Suprapubic skin (tissue), 4 donors: ENCODE measurements at places on chromosomes 7 and 10. TPM values are rescaled to one million over a fixed set of nuclear protein-coding genes. Genes with fewer than 3 reads are reported as not detected.

Gene VSTM4
- total RNA-seq: 4.4 TPM

Gene HOGA1
- total RNA-seq: 0.80 TPM

Gene LRRC17
- 1.1 TPM for total RNA-seq

Gene IGF2BP3
- total RNA-seq: not detected

Gene LIPJ
- 0.30 TPM for total RNA-seq

Gene PPP1R3C
- total RNA-seq: 7.5 TPM

- H3K27ac ChIP-seq: no peak overlapping the region
- H3K4me3 ChIP-seq: no peak overlapping the region
- no peaks in the 10 kb centered on the region for H3K27me3 ChIP-seq
- DNase-seq: no peak
Measured at GRCh38 chr10:104297697-104298660, 29.0 kb downstream of the GSTO2 start.

DNA sequence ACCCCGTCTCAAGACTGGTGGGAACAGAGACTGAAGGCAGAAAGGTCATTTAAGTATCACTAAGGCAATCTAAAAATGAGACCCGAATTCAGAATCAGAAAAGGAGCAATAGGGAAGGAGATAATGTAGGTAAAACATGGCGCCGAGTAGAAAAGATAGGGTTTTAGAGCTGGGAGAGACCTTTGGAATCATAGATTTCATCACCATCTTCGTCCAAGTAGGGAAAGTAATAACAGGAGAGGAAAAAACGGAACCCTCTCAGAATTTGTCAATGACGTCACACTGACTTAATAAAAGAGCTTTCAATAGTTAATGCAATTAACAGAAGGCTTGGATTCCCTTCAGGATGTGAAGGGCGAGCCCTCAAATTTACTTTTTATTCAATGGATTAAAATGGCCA lies 1.0 kb upstream of the UBN2 start:
- DNase-seq: no peak
- peaks cover 20% of the 10 kb centered on the region for H3K4me1 ChIP-seq
- peak overlapping the region; percentile 99 for H3K4me3 ChIP-seq
- peak overlapping the region; percentile 97 for H3K27ac ChIP-seq
- no peaks in the 10 kb centered on the region for H3K36me3 ChIP-seq
- no peaks in the 10 kb centered on the region for H3K27me3 ChIP-seq

GRCh38 chr10:103641326-103641725 lies 147.8 kb downstream of the NEURL1 start:
- no peaks in the 10 kb centered on the region for H3K36me3 ChIP-seq
- no peak for DNase-seq
- H3K4me1 ChIP-seq: peaks cover 58% of the 10 kb centered on the region
- H3K4me3 ChIP-seq: no peak overlapping the region

GRCh38 chr7:117992635-117993376 lies 119.6 kb upstream of the CTTNBP2 start:
- H3K4me1 ChIP-seq: no peaks in the 10 kb centered on the region
- H3K36me3 ChIP-seq: no peaks in the 10 kb centered on the region
- no peak overlapping the region for H3K27ac ChIP-seq
- DNase-seq: no peak

DNA sequence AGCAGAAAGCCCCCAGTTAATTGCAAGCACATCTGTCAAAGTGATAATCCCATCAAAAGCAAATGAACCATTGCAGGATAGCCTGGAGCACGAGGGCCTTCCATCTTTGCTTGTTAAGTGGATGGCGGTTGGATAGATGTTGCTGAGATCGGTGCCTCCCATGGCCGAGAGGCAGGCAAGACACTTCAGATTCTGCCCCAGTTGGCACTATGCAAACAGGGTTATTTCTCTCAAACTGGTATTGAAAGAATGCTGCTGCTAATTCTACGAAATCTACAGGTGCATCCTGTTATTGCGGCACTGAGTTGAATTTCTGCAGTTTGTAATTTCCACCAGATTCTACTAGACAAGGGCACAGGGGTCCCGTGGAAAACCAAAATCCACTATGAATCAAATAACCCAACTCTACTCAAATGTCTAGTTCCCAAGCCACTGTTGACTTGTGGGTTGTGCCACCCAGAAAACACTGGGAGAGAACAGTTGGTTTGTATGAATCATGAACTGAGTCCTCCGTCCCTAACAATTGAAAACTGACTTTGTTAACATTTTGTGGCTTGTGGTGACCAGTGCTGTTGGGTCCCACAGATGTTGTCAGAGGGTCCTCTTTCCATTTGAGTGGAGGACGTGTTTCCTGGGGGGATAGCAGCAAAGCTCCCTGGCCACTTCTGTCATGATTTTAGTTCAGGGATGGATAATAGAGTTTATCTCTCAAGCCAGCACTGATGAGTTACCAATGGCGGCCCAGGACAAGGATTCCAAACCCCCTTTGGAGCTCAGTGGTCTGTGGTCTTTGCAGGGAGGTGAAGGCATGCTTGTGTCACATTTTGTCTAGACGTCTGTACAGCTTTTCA lies 7.1 kb upstream of the IL2RA start:
- H3K4me3 ChIP-seq: no peak overlapping the region
- H3K27me3 ChIP-seq: no peaks in the 10 kb centered on the region
- no peak overlapping the region for H3K27ac ChIP-seq
- H3K36me3 ChIP-seq: no peaks in the 10 kb centered on the region
- H3K4me1 ChIP-seq: peaks cover 18% of the 10 kb centered on the region
- DNase-seq: no peak

DNA sequence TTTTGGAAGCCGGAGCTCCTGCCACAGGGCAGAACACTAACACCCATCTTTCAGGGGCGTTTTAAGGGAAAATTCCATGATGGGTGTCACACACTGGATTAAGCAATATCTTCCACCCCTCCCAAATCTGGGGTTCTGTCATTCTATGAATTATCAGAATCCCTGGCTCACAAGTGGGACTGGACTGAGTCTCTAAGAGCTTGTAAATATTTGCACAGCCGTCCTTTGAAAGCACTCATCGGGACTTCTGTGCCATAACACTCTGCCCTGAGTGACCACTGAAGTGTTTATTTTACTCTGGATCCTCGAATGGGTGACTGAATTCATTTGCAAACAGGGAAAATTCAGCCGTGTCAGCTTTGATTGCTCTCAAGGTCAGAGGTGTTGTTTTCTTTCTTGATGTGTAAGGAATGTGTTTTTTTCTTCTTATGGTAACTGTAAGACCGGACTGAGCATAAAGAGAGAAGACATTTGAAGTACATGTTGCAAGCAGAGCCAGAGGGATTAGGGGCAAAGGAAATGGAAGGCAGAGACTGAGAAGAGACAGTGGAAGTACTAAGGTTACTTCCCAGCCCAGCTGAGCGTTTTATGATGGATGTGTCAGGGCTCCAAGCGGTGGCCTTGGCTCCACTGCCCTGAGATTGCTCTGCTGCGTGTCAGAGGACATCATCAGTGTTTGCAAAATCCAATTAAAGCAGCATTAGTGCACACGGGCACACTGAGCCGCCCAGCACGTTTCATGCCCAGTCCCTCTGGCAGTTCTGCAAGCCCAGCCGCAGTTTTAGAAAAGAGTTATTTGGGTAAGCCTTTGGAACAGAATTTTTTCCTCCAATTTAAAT lies 17.7 kb upstream of the GTPBP4 start:
- H3K4me3 ChIP-seq: no peak overlapping the region
- H3K27me3 ChIP-seq: no peaks in the 10 kb centered on the region
- no peaks in the 10 kb centered on the region for H3K36me3 ChIP-seq

GRCh38 chr7:99499721-99500636 lies at the start of gene ZNF394:
ZNF394 (minus strand) TSS chr7:99500281; CDS start chr7:99500093, 188 bp downstream.
- DNase-seq: peak; percentile 95
- H3K27ac ChIP-seq: peak within 1 kb of the TSS; percentile 98
- H3K27me3 ChIP-seq: no peaks in the 10 kb centered on the region

DNA sequence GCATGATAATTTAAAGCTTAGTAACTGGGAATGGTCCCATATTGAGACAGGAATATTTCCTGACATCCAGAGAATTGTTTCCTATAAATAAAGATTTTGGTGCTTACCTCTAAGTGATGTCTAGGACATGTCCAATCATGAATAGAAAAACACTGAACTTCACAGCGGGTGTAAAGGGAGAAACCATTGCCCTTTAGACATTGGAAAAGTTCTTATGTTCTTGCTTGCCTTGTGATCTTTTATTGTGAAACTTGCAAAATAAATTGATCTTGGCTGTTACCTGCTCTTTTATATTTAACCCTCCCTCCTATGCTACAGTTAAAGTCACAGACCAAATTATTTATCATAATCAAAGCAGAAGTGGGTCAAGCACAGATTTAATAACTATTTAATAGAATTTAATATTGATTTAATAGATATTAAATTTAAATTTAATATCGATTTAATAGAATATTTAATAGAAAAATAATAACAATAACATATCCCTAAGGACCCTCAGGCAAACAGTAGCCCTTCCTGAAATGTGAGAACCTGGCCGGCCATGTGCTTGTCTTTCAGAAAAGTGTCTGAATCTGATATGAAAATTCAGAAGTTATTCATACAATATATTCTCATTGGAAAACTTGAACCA lies 47.0 kb upstream of the AKR1C1 start:
- no peaks in the 10 kb centered on the region for H3K36me3 ChIP-seq
- no peaks in the 10 kb centered on the region for H3K27me3 ChIP-seq
- no peaks in the 10 kb centered on the region for H3K4me1 ChIP-seq
- DNase-seq: no peak
- no peak overlapping the region for H3K27ac ChIP-seq
- H3K4me3 ChIP-seq: no peak overlapping the region

GRCh38 chr10:70418229-70418628 lies 14.3 kb downstream of the EIF4EBP2 start:
- no peaks in the 10 kb centered on the region for H3K4me1 ChIP-seq
- H3K4me3 ChIP-seq: no peak overlapping the region
- H3K27me3 ChIP-seq: no peaks in the 10 kb centered on the region
- no peak overlapping the region for H3K27ac ChIP-seq
- DNase-seq: no peak

GRCh38 chr10:98956576-98957260 lies 278.9 kb downstream of the HPSE2 start:
- H3K4me3 ChIP-seq: no peak overlapping the region
- no peaks in the 10 kb centered on the region for H3K4me1 ChIP-seq

GRCh38 chr10:103078309-103078615 lies 114.8 kb downstream of the NT5C2 start:
- DNase-seq: no peak
- no peak overlapping the region for H3K4me3 ChIP-seq
- H3K36me3 ChIP-seq: peaks cover 31% of the 10 kb centered on the region
- no peak overlapping the region for H3K27ac ChIP-seq
- no peaks in the 10 kb centered on the region for H3K4me1 ChIP-seq

DNA sequence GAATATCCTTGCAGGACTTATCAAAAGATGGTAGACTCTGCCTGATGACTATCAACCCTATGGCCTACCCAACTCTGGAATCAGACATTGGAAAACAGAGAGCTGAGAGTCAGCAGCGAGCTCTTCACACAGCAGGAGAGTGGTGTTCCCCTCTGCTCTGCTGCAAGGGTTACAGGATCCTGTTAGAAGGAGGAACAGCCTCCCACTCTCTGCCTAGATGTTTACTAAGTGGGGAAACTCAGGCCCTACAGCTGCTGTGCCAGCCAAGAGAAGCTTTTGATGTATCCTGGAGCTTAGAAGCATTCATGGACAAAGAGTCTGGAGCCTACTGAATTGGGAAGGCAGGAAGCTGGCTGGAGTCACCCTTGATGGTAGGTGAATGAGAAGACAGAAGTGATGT lies 104.6 kb downstream of the ABLIM1 start:
- no peak overlapping the region for H3K27ac ChIP-seq
- H3K36me3 ChIP-seq: no peaks in the 10 kb centered on the region
- H3K27me3 ChIP-seq: no peaks in the 10 kb centered on the region
- H3K4me3 ChIP-seq: no peak overlapping the region
- H3K4me1 ChIP-seq: peaks cover 23% of the 10 kb centered on the region

DNA sequence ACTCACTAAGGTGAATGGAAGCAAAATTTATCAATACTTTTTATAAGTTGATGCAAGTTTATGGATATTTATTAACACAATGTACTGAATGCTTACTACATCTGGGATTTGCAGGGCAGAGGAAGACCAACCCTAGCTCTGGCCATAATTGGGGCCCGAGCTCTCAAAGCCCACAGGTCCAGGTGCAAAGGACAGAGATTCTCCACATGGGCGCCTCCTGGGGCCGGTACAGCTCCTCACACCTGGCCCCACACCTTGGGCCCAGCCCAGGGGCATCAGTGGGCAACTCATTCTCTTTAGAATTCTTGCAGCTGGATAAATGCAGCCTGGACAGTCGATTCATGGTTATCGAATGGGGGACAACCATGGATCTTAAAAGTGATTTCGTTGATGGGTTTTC lies 47.1 kb downstream of the CALML3 start:
- H3K36me3 ChIP-seq: no peaks in the 10 kb centered on the region
- no peak overlapping the region for H3K4me3 ChIP-seq

GRCh38 chr7:41220266-41220665 lies 482.6 kb downstream of the INHBA start:
- H3K4me1 ChIP-seq: no peaks in the 10 kb centered on the region
- no peak overlapping the region for H3K27ac ChIP-seq
- H3K36me3 ChIP-seq: no peaks in the 10 kb centered on the region
- H3K27me3 ChIP-seq: no peaks in the 10 kb centered on the region
- DNase-seq: no peak
- H3K4me3 ChIP-seq: no peak overlapping the region

DNA sequence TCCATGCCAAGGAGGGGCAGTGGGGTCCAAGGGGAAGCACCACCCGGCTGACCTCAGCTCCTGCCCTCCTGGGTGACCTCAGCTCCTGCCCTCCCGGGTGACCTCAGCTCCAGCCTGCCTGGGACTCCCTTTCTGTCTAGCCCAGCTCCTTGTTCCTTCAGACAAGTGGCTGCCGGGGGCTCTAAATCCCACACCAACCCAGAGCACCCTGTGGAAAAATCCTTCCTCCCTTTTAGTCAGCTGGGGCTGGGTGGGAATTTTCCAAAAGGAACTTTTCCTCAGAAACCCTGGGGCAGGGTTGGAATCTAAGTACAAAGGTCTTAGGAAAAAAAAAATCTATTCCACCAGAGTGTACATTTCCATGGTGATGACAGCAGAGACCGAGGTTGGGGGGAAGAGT lies 36.3 kb downstream of the AKR1B1 start:
- no peaks in the 10 kb centered on the region for H3K27me3 ChIP-seq
- H3K36me3 ChIP-seq: no peaks in the 10 kb centered on the region
- H3K4me3 ChIP-seq: no peak overlapping the region
